ENCODE measurements at places on chromosomes 6 and 20. TPM values are rescaled to one million over a fixed set of nuclear protein-coding genes. Genes with fewer than 3 reads are reported as not detected.

- no peak overlapping the region for H3K4me3 ChIP-seq
- DNase-seq, result no peak
- H3K27ac ChIP-seq, result no peak overlapping the region
- H3K4me1 ChIP-seq, result no peaks in the 10 kb centered on the region
- no peaks in the 10 kb centered on the region for H3K27me3 ChIP-seq
- H3K36me3 ChIP-seq, result no peaks in the 10 kb centered on the region
Observed at GRCh38 chr6:66662196-66662595, 955.2 kb upstream of the EYS start.

DNA sequence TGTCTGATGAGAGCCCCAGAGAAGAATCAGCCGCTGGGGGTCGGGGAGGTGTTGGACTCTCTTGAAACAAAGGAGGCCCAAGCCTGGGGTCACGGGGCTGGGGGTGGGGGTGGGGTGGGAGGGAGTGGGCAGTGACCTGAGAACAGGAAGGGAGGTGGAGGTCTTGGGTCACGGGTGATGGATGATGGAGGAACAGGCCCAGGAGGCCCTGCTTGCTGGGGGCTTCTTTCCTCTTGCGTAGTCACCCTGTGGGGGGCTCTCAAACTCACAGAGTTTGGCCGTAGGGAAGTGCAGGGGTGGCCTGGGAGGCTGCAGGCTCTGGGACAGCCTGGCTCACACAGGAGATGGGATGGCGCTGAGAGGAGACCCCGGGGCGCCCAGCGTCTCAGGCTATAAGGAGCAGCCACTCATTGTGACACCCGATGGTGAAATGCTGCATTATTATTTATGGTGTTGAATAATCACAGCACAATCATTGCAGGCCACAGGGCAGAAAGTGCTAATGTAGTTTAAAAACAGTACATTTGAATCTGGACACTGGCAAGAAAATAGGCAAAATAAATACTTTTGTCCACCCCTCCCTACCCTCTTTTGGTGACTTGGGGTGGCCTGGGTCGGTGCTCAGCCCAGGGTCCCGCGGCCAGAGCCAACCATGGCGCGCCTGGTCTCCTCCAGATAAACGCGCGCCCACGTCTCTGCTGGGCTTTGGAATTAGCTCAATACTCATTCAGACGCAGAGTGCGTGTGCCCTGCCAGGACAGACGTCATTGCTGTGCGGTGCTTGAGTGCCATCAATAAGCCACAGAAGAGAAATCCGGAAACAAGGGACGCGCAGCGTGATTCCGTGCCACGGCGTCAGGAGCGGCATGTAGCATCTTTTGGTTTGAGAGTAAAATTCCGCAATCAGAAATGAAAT lies 27.3 kb upstream of the BHLHE23 start:
- DNase-seq, result no peak
- no peak overlapping the region for H3K4me3 ChIP-seq
- H3K27me3 ChIP-seq, result no peaks in the 10 kb centered on the region
- no peaks in the 10 kb centered on the region for H3K4me1 ChIP-seq

DNA sequence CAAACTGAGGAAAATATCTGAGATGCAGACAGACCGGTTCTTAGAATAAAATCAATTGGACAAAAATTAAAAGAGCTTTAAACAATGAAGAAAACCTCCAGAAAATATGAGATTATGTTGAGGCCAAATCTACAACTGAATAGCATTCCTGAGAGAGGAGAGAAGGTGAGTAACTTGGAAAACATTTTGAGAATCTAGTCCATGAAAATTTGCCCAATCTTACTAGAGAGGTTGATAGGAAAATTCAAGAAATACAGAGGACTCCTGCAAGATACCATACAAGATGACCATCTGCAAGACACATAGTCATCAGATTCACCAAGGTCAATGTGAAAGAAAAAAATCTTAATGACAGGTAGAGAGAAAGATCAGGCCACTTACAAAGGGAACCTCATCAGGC lies 437.7 kb upstream of the ADGRB3 start:
- H3K4me1 ChIP-seq, result no peaks in the 10 kb centered on the region
- no peaks in the 10 kb centered on the region for H3K27me3 ChIP-seq
- no peak for DNase-seq
- H3K27ac ChIP-seq, result no peak overlapping the region
- H3K36me3 ChIP-seq, result no peaks in the 10 kb centered on the region

GRCh38 chr6:133571681-133572080 lies 317.2 kb upstream of the TCF21 start:
- no peak for DNase-seq
- H3K4me1 ChIP-seq, result peaks cover 14% of the 10 kb centered on the region
- H3K4me3 ChIP-seq, result no peak overlapping the region
- H3K27ac ChIP-seq, result peak overlapping the region; percentile 14
- no peaks in the 10 kb centered on the region for H3K27me3 ChIP-seq
- no peaks in the 10 kb centered on the region for H3K36me3 ChIP-seq

- H3K27ac ChIP-seq, result no peak overlapping the region
- H3K27me3 ChIP-seq, result no peaks in the 10 kb centered on the region
- DNase-seq, result no peak
Observed at GRCh38 chr6:134690048-134690447, 259.9 kb downstream of the ALDH8A1 start.

Gene ADA
- total RNA-seq, result 25.9 TPM

Gene TBPL1
- total RNA-seq, result 34.9 TPM
